A172 (cell line): ENCODE measurements at places on chromosomes 4 and X. TPM values are rescaled to one million over a fixed set of nuclear protein-coding genes. Genes with fewer than 3 reads are reported as not detected.

RNF150 gene
- 4.9 and 6.4 TPM in 2 replicates for total RNA-seq

TRIM61 gene
- total RNA-seq, result not detected in 2 replicates

CAPN6 gene
- 0.19 TPM in 1 of 2 replicates, not detected in the other for total RNA-seq

SMIM10 gene
- 0.40 and 0.60 TPM in 2 replicates for total RNA-seq

PRRG3 gene
- total RNA-seq, result not detected in 2 replicates

NOX1 gene
- not detected in 2 replicates for total RNA-seq

FGF13 gene
- not detected in 2 replicates for total RNA-seq

CTAG1B gene
- not detected in 2 replicates for total RNA-seq

DNA sequence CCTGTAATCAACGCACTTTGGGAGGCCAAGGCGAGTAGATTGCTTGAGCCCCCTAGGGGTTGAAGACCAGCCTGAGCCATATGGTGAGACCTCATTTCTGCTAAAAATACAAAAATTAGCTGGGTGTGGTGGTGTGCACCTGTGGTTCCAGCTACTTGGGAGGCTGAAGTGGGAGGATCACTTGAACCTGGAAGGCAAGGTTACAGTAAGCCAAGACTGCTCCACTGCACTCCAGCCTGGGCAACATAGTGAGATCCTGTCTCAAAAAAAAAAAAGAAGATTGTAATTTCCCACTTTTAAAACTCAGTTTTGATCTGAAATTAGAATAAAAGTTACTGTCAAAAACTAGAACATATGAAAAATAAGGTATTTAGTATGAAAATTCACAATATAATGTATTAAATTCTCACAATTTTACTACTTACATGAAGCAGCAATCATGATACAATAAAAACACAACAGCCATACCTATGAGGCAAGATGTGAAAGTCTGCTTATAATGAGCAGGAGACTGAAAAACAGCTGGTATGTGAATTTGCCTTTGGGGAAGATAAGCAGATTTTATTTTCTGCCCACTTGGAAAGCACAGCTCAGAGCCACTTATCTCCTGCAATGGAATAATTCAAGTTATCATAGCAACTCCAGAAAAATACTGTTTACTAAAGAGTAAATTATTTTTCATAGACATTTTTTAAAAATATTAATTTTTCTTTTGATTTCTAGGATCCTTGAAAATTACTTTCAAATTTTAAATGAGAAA lies 50.6 kb downstream of the ZGRF1 start:
- no peak for DNase-seq

DNA sequence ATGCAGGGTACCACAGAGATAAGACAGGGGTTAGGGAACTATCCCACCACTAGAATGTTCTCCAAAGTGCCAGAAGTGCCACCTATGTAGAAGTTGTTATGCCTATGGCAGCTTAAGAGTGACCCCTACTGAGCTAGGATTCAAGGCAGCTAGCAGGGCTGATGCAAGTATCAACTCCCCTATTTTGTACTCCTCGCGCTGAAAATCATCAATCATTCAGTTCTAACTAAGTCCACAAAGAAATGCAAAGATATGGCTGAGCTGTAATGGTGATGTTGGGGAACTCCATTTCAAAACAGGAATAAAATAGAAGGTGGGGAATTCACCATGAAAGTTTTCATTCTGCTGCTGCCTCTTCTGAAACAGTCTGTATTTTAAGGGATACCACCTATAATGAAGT lies 13.8 kb downstream of the ACSL4 start:
- DNase-seq, result no peak

GRCh38 chr4:38333219-38333618 lies 330.8 kb upstream of the KLF3 start:
- DNase-seq, result no peak

GRCh38 chr4:83582289-83582785 lies 46.4 kb downstream of the GPAT3 start:
- DNase-seq, result peak; percentile 30

GRCh38 chr4:106585915-106586349 lies 217.4 kb upstream of the GIMD1 start:
- peak; percentile 29 for DNase-seq

DNA sequence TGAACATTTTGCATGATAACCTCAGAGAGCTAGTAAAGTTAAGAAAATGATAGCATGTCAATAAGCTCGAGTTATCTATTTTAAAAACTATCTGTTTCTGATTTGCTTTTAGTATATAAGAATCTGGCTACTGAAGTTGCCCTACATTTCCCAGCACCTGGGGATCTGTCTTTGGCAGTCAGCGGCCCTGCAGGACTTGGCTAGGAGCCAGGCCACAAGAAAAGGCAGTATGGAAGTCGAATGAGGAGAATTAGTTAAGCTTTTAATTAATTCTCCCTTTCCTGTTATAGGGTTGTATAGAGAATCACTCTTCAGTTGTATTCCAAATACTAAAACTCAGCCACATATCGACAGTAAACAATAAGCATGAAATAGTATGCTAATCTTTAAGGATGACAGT lies 22.7 kb downstream of the POU4F2 start:
- no peak for DNase-seq

GRCh38 chrX:49041744-49042580 lies 1.2 kb downstream of the TFE3 start:
- DNase-seq, result peak; percentile 74

GRCh38 chr4:122914292-122914904 lies 8.0 kb downstream of the NUDT6 start:
- peak; percentile 46 for DNase-seq

- no peak for DNase-seq
Observed at GRCh38 chr4:40340030-40340429, 4.9 kb downstream of the CHRNA9 start.

DNA sequence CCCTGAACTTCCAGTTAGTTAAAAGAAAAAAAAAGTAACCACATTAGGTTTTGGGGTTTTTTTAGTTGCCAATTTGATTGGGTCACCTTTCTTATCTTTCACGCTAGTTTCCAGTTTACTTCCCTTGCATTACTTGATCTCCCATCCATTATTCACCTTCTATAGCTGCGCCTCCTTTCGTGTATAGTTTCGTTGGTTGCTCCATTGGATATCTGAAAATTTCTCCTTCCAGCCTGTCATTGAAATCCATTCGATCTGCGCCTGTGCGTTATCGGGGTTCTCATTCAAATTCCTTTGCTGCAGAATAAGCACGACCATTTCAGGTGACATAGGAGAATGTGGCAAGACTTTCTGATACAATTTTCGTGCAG lies 764 bp downstream of the TRAPPC11 start:
- DNase-seq, result no peak

- DNase-seq, result no peak
Observed at GRCh38 chr4:58962424-58962823, 1852.2 kb upstream of the IGFBP7 start.

DNA sequence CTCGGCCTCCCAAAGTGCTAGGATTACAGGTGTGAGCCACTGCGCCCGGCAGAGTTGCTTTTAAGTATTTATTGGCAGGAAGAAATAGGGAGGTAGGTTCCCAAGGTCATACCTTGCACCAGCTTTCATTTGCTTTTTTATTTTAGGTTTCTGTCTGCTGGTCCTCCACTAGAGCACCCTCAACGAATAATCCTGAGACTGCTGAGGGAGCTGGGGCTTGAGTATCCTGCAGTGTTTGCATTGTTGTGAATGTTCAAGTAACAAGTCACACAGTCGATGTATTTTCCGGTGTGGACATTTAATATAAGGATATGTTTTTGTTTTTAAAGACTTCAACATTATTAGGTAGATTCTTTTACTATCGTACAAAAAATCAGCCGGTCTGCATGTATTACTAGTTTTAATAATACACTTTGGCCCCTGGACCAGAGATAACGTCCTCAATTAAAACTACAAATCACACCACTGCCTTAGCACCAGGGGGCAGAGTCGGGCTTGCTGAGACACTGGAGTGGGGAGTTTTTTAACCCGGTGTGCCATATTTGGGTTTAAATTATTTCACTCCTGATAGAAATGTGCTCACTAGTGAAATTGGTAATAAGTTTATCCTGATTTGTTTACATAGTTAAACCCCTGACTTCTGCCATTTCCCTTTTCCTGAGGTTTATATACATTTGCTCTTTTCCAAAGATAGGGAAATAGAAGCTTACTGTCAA lies 11.6 kb downstream of the SMIM20 start:
- no peak for DNase-seq

DNA sequence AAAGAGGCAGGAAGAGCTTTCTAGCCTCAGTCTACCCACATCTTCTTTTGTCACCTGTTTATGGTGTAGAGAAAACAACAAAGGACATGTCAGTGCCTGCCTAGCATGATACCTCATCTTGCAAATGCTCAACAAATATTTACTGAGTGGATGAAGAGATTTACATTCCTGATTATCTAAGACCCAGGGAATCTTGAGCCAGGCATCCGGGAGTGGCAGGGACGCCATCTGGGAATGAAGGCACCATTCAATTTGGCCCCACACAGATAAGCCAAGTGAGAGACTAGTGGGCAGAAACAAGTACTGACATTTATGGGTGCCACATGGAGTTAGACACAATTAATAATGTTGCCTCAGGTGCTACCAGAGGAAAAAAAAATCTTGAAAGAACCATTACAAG lies 36.8 kb upstream of the CASK start:
- no peak for DNase-seq

- DNase-seq, result no peak
Observed at GRCh38 chr4:143441678-143442077, 71.8 kb upstream of the SMARCA5 start.

DNA sequence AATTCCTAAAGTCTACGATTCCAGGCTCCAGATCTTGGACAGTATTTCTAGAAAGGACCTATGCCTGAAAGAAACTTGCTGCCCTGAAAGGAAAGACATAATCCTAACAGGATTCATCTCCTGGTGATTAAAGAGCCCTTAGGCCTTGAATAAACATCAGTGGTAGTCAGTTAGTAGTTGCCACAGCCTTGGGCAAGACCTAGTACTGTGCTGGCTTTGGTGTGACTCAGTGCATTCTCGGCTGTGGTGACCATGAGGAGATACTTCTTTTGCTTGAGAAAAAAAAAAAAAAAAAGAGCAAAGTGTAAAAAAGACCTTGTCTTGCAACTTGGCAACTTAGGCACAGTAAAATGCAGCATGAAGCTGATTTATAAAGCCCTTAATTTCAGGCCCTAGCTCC lies 188.2 kb downstream of the DCAF12L2 start:
- no peak for DNase-seq

DNA sequence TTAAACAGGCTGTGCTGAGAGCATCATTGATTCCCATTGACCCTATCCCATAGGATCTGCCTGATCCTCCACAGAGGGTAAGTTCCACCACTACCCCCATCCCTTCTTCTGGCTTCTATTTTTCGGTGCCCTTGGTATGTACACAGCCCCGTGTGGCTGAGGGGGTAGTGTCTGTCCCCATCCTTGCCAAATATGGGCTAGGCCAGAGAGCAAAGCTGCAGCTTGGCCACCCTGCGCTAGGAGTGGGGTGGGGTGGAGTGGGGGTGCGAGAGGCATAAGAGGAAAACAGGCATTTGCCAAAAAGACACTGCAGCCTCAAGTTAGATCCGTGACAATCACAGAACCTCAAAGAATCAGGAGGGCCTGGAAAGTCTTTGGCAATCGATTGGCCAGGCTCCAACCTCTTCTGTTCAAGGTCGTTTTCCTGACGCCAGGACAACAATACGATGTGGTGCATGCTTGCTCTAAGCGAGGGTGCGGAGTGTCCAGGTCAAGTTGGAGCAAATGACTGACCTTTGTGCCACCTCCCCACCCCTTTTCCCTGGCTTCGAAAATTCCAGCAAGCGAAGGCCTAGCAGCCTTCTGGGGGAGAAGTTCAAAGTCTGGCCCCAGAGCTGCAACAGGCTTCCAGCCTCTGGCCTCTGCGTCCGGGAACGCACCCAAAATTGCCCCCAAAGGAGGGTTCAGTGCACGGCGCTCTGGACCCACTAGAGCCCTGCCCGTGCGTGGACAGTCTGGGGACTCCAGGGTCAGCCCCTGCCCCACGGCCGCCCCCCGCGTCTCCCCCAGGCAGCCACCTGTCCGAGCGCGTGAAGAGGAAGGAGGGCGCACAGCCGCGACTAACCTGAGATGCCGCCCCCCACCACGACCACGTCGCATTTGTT lies 598 bp downstream of the MAOB start:
- no peak for DNase-seq

DNA sequence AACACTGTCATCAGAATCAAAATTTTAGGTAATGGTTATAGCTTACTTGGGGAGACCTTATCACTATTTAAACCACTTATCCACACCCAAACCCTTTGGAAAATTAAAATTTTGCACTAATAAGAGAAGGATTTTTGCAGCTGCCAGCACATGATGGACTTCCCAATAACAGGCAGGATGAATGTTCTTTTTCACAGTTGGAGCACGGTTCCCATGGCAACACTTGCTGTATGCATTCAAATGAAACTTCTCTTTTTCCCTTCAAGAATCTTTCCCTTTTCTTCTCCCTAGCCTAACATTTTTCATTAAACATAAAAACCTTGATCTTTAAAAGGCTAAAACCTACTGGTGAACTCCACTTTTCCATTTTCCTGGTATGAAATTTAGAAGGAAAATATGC lies 768.2 kb downstream of the KCTD8 start:
- no peak for DNase-seq

DNA sequence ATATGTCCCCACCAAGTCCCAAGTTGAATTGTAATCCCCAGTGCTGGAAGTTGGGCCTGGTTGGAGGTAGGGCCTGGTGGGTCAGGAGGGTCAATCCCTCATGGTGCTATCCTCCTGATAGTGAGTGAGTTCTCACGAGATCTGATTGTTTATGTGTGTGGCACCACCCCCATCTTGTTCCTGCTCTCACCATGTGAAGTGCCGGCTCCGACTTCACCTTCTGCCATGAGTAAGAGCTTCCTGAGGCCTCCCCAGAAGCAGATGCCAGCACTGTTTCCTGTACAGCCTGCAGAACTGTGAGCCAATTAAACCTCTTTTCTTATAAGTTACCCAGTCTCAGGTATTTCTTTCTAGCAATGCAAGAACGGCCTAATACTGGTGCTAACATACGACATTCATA lies 22.7 kb upstream of the TMEM33 start:
- DNase-seq, result no peak

GRCh38 chr4:4461850-4462249 lies 74.9 kb downstream of the NSG1 start:
- no peak for DNase-seq

DNA sequence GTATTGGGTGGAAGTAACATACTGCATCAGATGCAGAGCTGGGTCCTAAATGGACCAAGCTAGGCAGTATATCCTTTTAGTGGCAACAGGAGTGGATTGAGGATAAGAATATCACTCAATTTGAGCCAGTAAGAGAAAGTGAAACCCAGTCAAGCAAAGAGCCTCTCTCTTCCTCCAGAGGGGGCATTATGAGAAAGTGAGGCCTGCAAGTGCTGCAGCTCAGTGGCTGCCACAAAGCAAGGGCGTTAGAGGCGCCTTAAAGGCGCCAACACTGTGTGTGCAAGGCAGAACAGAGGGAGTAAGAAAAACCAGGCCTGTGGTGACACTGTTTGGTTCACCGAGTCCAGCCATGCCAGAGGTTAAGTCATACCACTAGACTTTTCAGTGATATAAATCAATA lies 17.5 kb downstream of the STX18 start:
- no peak for DNase-seq

- no peak for DNase-seq
Observed at GRCh38 chr4:155526452-155527169, 140.0 kb upstream of the GUCY1A1 start.

- DNase-seq, result no peak
Observed at GRCh38 chrX:72381439-72382201, 75.9 kb upstream of the CITED1 start.

- no peak for DNase-seq
Observed at GRCh38 chrX:48790477-48790876, 4.1 kb downstream of the GATA1 start.

- DNase-seq, result no peak
Observed at GRCh38 chr4:156873799-156874198, 97.8 kb downstream of the PDGFC start.
